ENCODE measurements at places on chromosomes 12 and 14.

GRCh38 chr14:83356080-83356479 lies 1822.4 kb upstream of the SEL1L start:
- no peak for DNase-seq

DNA sequence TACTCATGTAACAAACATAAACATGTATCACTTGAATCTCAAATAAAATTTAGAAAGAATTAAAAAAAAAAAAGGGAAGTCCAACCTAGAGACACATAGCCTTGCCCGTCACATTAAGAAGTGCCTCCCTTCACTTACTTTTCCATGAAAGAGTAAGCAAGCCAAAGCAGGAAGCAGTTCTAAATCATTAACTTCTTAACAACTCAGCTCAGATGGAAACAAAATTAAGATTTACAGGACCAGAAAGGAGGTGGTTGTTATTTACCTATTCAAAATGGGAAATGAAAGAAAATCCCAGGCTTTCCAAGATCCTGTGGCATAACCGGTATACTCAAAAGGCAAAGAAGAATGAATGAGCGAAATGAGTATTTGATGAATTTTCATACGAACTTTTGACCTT lies 258.6 kb upstream of the DCN start:
- DNase-seq: no peak

DNA sequence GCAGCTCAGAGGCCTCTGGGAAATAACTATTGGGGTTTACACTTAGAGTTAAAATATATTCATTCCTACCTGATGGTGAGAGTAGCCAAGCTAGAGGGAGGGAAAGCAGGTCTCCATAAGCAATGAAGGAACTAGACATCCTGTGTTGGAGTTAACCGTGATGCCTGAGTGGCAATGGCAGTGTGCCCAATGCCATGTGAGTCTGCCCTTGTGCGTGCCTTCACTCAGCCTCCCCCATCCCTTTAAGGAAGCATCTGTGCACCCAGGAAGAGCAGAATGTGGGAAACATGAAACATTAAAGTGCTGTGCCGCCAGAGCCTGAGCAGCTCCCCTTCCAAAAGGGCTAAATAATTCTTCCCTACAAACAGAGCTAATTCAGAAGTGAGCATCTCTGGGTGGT lies 76.3 kb downstream of the COX16 start:
- peak; percentile 51 for DNase-seq

DNA sequence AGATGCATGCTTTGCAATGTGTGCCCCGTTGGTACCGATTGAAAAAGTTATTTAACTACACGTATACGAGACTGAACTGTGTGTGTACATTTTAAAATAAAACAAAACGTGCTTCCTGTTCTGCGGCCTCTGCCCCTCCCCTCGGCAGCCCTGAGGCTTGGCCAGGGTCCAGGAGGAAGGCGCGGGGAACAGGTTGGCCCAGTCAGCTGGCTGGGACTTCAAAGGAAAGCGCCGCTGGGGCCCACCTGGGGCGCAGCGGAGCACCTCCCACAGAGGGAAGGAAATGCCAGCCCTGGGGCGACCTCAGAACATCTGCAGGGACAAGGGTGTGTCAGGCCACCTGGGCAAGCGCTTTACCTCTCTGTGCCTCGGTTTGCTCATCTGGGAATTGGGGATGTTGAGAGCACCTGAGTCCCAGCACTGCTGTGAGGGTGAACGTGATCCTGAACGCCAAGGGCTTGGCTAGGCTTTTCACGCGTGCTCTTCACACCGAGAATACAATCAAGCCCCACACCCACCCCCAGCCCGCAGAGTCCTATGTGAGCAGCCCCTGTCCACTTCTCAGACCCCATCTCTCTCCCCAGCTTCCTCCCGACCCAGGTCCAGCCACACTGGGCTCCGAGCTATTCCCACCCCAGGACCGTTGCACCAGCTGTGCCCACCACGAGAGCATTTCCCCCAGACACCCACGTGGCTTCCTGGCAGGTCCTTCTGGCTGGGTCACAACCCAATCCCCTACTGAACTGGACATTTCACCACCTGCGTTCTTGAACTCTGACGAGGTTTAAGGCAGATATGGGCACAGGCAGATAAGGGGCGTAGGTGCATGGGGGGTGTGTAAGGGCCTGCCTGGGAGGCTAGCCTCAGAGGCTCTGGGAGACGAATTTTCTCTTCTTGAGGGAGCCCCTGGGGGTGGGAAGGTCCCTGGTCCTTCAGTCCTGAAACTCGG lies 41.9 kb upstream of the NCOR2 start:
- DNase-seq: peak; percentile 92

DNA sequence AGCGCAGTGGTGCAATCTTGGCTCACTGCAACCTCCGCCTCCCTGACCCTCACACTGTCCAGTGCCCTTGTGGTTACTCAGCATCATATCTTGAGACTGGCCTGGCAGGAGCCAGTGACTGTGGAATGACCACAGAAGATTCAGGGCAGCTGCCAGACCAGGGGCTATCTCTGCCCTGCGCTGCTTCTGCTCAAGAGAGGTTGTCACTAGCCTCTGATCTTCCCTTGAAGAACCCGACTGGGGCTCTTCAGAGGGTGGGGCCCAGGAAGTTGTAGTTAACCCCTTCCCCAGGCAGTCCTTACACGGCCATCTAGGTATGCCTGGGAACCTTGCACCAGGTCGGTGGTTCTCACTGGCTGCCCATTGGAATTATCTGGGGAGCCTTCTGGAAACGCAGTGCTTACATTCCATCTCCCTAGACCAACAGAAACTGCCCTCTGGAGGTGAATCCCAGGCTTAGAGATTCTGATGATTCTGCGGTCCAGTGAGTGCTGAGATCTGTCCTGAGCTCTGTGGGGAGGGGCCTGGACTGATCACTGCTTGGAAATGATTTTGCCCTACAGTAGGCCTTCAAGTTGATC lies 41.4 kb downstream of the PLEKHG3 start:
- no peak for DNase-seq

DNA sequence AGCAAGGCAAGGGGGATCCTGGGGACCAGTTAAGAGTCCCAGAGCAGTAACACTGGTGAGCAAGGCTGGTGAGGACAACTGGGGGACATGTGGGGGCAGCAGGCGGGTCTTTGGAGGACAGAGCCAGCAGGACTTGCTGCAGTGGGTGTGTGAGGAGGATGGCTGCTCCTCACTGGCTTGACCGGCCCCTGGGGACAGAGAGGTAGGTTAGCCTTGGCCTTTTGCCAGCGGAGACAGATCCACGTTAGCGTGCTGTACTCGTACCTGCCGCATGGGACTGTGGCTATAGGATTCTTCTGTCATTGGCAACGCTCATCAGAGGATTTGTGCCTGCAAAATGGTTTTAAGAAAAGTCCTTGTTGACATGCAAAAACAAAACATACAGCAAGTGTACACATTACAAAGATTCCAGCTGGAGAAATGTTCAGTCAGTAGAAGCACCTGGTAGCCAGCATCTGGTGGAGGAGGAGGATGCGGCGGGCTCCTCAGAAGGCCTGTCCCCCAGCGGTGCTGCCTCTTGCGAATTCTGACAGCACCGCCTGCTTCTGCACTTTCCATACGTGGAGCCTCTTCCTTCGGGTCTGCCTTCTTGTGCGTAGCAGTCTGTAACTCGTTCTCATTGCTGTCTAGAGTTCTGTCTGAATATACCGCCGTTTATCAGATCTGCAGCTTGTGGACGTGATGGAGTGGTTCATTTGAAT lies 91.3 kb downstream of the EP400 start:
- DNase-seq: peak; percentile 12

DNA sequence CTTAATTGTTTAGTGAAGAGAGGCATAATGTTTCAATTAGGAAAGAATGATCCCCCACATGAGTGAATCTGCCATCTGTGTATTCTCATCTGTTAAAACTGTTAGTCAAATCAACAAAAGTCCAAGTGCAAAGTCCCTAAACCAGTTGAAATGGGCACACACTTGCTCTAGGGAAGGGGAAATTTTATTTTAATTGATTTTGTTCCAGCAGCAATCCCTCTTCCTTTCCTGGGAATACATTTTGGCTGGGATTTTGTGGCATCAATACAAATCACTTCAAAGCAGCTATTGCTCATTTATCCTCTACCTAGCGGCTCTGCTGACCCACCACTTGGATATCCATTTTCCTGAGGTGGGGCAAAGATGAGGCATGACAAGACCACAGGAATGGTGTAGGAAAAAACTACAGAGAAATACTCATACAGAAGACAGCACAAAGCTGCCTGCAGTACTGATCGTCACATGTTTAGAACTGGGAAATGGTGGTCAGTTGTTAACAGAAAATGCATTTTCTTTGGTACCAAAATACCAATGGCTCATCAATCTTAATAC lies 9.8 kb upstream of the SSTR1 start:
- no peak for DNase-seq

DNA sequence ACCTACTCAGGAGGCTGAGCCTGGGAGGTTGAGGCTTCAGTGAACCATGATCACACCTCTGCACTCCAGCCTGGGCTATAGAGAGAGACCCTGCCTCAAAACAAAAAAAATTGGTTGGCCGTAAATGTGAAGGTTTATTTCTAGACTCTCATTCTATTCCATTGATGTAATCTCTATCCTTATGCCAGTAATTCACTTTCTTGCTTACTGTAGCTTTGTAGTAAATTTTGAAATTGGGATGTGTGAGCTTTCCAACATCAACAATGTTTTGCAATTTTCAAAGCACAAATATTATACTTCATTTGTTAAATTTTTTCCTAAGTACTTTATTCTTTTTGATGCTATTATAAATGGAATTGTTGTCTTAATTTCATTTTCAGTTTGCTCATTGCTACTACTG lies 24.6 kb downstream of the LIN52 start:
- no peak for DNase-seq

DNA sequence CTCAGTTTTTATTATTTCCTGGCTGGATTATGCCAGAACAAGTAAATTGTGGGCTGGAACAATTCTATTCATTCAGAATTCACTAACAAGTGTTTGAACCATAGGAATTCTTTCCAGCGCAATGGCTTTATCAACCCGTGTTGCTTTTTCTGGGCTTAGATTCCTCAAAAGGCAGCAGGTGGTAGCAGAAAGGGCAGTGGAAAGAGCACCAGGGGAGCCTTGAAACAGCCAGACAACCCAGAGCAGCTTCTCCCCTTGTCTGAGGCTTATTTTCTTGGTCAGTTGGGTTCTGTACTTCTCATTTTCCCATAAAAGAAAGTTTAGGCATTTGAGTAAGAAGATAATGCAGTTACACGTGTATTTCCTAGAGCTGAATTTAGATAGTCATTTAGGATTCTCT lies 130.7 kb downstream of the OTOGL start:
- peak; percentile 6 for DNase-seq

DNA sequence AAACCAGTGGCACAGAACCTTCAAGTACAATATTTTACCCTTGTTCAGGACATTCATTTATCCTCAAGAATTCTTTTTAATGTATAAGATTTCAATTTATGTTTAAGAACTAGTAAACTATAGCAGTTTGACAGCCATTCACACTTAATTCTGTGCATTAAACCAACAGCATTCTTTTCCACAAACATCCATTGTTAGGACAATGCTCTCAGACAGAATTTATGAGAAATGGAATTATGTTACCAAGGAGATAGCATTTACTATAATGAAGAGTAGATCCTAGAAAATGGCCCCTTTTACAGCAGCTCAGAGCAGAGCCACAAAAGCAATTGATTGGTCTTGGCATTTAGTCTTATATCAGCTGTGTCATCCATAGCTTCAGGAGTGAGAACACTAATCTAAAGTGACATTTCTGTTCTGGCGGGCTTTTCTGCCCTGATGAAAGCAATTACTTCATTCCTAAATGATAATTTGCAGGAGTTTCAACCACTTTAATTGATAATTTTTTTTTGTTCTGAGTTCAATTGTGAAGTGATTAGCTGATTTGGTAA lies 268.9 kb downstream of the NPAS3 start:
- peak; percentile 71 for DNase-seq

GRCh38 chr12:6635856-6636531 lies at the start of gene LPAR5:
Gene LPAR5, minus strand, starts transcription at chr12:6635959. Its CDS starts 14,711 bp downstream, at chr12:6621248.
- no peak for DNase-seq

- DNase-seq: peak; percentile 8
These were observed 14.9 kb upstream of the CELA1 start for GRCh38 chr12:51361161-51362016.

GRCh38 chr12:42560977-42561376 lies 28.6 kb downstream of the PRICKLE1 start:
- DNase-seq: no peak

DNA sequence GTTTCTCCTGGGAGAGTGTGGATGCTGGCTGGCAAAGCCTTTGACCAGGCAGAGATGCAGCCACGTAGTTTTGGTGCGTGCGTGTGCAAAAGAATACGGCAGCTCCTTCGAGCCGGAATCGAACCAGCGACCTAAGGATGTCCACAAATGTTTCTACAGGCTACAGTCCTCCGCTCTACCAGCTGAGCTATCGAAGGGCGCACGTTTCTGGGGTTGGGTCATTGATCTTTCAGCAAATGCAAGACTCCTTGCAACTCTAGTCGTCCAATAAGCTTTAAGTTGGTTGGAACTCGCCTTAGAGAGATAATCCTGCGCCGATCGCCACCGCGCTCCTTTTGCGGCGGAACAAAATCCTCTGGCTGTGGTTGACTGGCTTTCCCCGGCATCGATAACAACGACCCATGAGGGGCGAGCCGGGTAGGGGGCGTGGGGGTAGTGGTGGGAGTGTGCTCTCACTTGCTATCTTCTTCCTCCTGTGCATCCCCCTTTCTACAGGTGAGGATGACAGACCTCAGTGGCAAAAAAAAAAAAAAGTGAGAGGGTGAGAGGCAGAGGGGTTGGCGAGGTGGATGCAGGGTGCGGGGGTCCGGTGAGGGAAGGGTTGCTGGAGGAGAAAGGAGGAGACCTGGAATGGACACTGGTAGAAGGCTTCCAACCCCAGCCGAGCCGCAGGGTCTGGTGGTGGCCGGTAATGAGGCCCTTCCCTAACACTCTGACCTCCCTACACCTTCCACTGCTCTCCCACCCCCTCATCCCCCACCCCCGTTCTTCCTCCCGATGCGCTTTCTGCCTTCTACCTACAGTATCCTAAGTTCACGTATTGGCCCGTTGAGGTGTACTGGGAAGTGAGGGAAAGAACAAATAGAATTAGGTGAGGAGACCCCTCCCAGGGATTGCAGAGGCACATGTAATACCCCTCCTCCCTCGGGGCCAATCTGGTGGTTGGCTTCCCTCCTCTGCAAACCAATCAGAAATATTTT lies 11.8 kb upstream of the OR6S1 start:
- DNase-seq: no peak

GRCh38 chr14:77917491-77918201 lies 117.7 kb downstream of the ADCK1 start:
- no peak for DNase-seq

Data from NCI-H1417 (cell line).